ENCODE measurements at places on chromosomes 4 and X.

DNA sequence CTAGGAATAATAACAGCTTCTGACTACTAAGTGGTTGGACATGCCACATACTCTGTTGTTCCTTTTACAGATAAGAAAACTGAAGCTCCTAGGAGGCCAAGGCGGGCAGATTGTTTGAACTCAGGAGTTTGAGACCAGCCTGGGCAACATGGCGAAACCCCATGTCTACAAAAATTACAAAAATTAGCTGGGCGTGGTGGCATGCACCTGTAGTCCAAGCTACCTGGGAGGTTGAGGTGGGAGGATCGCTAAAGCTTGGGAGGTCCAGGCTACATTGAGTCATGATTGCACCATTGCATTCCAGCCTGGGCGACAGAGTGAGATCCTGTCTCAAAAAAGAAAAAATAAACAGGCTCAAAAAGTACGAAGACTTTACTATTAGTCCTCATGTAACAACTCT is 30.6 kb upstream of the PHF8 start:
- DNase-seq, result no peak

DNA sequence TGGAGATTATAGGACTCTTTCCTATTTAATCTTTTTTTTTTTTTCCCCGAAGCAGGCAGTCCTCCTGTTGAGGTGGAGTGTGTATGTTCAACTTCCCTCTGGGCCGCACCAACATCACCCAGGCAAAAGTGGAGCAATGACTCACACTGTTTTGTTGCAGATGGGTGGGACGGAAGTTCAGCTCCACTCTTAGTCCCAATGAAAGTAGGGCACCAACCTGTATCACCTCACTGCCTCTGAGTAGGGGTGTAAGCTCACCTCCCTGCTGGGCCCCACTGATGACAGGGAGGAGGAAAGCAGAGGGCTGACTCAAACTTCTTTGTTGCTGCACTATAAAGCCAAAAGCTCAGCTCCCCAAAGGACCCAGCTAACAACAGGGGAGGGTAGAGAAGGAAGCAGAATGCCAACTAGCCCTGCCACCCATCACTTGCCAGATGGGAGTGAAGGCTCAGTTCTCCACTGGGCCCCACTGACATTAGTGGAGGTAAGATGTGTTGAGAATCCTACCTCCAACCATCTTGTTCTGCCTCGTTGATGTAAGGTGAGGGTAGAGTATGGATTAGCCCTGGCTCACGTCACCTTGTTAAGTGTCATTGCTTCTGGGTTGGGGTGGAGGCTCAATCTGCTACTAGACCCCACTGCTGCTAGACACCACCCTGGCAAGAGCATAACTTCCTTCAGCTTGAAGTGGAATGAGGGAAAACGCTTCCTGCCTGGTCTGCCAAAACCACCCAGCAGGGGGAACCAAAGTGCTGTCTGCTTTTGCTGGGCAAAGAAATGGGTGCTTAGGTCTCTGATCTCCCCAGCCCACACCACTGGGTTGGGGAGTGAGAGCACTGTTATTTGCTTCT is 14.1 kb downstream of the RPS6KA3 start:
- DNase-seq, result peak; percentile 58

DNA sequence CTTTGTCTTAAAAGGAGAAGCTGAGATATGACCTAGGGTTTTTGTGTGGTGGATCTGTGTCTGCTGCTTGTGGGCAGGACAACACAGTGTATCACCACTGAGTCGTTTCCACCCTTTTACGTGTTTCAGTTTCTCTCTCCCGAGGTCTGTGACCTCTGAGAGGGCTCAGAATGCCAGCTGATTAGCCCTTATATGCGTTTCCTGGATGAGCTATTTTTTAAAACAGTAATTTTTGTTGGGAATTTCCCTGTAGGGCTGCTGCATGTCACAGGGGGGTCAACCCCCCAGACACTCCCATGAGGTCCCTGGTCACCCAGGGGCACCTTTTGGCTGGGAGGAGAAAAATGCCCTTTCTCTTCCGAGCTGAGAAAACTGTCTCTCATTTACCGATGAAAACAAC is 170.4 kb upstream of the CASK start:
- peak; percentile 19 for DNase-seq

GRCh38 chrX:154742613-154743012 is 8.3 kb downstream of the GAB3 start:
- DNase-seq, result no peak

DNA sequence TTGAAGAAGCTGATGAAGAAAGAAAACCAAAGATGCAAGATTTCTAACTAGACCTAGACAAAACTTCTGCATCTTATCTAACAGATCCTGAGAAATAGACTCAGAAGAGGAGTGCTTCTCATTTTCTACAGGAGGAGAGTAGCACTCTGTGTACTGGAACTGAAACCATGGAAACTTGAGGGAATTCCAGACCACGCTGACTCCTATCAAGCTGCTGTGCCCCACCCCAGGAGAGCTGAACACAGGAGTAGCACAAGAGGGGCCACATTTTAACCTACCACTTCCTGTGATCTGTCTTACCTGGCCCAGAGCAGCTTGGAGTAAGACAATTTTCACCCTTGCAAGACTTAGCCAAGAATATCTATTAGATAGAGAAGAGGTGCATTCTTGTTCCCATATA is 248.9 kb downstream of the SCFD2 start:
- DNase-seq, result no peak

GRCh38 chr4:107388736-107389274 is 331.2 kb downstream of the PAPSS1 start:
- DNase-seq, result no peak

DNA sequence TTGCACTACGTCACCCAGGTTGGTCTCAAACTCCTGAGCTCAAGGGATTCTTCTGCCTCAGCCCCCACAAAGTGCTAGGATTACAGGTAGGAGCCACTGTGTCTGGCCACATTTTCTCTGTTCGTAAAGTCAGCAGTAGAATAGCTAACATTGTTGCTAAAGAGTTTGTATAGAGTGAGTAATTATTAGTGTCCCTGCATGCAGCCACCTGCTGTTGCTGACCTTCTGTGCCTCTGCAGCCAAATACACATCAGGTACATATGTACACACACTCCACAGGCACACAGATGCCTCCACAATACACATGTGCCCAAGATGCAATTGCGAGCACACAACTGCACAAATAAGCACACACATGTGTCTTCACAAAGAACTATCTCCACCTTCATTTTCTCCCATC is 10.9 kb downstream of the DRD5 start:
- no peak for DNase-seq

DNA sequence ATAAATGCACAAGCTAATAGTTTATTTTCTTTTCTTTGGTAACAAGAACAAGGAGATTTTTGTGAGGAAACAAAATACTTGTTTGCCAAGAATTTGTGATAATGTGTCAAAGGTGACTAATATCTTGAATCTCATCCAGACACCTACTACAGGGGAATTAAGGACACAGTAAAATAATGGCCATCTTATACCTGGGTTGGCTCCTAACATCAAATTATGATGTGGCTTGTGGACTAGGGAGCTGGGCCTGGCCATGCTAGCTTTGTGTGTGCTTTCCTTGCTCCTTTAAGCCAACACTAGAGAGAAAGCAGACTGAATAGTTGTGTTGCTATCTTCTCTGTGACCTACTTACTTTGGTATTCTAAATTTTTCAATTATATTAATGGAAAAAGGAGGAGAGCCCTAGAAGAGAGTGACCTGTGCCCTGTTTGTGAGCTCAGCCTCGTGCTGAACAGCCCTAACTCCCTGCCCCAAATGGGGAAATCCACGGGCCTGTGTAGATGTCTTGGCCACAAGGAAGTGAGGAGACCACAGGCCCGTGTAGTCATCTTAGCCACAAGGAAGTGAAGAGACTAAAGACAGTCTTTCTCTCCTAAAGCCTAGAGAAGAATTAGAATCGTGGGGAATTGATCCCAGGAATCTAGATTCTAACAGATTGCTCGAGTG is 23.3 kb downstream of the ARHGAP24 start:
- peak; percentile 91 for DNase-seq

GRCh38 chr4:89266128-89266527 is 41.5 kb downstream of the GPRIN3 start:
- DNase-seq, result no peak

- no peak for DNase-seq
Observed at GRCh38 chr4:22556495-22556894, 40.6 kb upstream of the ADGRA3 start.

Measured in suppressor macrophage treated with lipopolysaccharide for 4 hours (primary cell).